Muscle of back (tissue), 13 donors: ENCODE measurements at places on chromosomes 11 and 22. TPM values are rescaled to one million over a fixed set of nuclear protein-coding genes. Genes with fewer than 3 reads are reported as not detected.

DNA sequence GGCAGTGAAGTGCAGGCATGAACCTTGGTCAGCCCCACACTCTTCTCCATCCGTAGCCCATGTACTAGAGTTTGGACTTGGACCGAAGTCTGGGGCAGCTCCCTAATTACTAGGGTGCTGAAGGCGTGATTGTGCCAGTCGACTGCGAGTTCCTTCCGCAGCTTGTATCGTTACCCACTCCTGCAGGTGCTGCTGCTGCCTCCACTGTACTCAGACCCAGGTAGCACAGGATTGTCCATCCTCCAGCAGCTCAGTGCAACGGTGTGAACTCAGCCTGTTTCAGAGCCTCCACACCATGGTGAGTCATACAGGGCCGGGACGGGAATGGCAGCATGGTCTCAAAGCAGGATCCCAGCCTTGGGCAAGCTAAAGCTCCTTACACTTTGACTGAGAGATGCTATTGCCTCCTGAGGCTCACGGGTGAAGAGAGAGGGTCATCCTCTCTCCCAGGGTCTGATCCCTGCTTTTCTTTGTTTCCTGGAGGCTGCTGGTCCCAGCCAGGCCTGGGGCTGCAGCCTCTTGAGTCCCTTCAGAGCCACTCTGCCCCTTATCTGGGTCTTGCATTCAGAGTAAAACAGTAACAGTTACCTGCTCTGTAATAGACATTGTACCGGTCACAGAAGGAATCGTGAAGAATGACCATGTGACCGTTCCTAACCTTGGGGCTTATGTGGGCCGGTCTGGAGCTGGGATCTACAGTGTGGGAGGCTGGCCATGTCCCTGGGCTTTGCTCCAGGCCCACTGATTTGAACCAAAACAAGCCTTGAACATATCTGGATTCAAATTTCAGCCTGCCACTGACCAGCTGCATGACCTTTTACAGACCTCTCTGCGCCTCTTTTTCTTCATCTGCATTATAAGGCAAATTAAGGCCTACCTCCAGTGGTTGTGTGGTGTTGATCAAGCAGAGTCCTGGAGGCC lies 1.7 kb downstream of the TKFC start:
- DNase-seq, result no peak

DNA sequence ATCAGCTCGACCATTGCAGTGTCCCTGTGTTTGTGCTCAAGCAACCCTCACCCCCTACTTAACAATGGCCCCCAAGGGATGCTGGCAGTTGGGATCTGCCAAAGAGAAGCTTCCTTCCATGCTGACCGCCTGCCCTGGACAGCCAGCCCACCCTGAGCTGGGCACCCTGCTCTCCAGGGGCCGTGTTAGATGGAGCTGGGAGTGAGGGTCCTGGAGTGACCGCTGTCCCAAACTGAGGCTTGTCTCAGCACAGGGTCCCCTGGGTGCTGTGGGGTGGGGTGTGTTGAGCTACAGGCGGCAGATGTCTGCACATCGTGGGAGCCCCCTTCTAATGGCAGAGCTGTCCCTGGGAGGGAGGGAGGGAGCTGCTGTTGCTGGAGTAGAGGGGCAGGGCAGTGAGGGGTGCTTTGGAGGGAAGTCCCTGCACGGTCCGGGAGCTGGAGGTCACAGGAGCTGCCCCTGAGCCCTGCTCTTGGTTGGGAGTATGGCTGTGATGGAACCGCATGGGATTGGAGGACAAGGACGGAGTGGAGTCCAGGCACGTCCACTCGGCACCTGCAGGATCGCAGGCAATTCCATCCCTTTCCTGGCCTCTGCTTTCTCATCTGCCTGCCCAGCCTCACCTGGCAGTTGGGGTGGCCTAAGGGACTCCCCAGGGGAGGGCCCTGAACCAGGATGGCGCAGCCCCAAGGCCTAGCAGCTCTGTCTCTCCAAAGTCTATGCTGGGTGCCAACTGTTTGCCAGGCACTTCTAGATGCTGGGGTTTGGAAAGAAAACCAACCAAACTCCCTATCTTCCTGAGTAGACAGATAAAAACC lies 126.3 kb downstream of the ARHGAP8 start:
- no peak for DNase-seq

GRCh38 chr11:78533399-78533798 lies 41.3 kb downstream of the NARS2 start:
- no peak for DNase-seq

DNA sequence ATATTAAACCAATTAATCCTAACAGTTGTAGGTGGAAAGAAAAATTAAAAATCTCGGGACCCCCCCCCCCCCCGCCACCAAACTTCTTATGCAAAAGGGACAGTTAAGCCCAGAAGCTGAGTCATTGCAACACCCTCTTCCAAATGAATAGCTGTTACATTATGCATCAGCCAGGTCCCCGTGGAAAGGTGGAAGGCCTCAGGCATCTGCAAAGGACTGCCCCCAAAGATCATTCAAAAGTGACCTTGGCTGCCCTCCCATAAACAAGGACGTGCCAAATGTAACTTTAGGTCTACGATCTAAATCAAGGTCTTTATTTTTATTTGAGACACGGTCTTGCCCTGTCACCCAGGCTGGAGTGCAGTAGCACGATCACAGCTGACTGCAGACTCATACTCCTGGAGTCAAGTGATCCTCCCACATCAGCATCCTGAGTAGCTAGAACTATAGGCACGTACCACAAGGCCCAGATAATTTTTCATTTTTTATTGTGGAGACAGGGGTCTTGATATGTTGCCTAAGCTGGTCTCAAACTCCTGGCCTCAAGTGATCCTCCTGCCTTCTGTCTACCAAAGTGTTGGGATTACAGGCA lies 22.8 kb downstream of the SYN3 start:
- no peak for DNase-seq

- no peak for DNase-seq
Measured at GRCh38 chr11:18280438-18281045, 14.5 kb downstream of the SAA1 start.

DNA sequence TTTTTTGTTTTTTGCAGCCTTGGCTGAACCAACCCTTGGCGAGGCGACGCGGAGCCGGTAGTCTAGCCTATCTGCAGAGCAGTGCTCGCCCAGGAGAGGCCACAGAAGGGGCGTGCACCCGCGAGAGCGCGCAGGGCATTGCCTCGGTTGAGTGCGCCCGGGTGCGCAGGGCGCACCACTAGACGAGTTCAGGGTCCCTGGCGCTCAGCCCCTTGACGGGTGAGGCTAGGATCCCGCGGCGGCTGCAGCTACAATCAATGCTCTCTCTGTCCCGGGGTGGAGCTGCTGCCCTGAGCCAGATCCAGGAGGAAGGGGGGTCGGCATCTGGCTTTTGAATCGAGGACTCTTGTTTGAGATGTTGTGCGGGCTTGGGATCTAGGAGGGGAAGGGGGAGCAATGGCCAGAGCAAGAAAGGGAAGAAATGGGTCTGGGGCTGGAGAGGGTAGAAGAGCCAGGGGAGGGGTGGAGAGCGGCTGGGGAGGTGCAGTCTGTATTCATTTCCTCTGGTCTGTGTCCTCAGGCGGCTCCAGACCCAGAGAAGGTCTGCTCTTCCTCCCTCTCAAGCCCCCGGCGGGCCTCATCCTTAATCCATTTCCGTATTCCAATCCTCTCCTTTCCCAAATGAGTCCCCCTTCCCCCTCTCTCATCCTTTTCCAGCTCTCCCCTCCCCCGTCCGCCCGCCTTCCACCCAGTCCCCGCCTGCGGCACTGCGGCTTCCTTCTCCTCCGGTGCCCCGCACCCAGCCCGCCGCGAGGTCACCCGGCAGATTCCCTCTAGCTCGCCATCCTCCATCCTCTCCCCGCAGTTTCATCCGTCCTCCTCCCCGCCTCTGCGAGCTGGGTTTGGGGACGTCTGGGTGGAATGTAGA lies 797 bp downstream of the THY1 start:
- DNase-seq, result peak; percentile 86

DNA sequence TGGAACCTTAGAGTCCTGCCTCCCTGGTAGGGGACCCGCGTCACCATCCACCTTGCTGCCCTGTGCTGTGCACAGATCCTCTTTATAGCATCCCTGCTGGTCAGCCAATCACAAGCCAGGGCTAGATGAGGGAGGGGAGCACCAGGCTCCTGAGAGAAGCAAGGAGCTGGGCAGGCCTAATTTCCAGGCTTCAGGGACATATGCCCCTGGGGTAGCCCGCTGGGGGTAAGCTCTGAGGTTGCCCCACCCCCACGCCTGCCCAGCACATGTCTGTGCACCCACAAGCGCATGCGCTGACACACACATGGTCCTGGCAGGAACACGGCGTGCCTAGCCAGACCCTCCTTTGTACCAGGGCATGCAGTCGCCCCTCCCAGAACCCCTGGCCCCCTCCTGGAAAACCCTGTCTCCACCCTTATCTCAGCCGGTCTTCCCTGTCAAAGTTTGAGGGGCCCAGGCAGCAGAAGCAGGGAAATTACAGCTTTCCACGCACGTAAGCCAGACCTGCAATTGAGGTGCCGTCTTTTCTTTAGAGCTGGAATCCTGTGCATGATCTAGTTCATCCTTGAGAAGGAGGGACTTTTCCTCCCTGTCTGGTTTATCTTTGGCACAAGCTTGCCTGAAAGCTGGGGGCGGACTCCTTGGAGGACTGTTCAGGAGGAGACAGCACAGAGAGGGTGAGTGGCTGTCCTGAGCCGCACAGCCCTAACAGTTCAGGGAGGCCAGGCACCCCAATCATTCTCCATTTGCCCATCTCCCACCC lies 2.1 kb downstream of the SSTR3 start:
- DNase-seq, result no peak

- DNase-seq, result no peak
Measured at GRCh38 chr11:13777341-13777985, 109.0 kb downstream of the FAR1 start.

- peak; percentile 30 for DNase-seq
Measured at GRCh38 chr11:121240650-121241303, 51.8 kb upstream of the SC5D start.

- no peak for DNase-seq
Measured at GRCh38 chr11:36696550-36696949, 98.5 kb upstream of the RAG2 start.

- no peak for DNase-seq
Measured at GRCh38 chr11:20483931-20484330, 96.4 kb downstream of the PRMT3 start.

- DNase-seq, result no peak
Measured at GRCh38 chr11:7275133-7275532, 23.4 kb downstream of the SYT9 start.

GRCh38 chr22:25680956-25681355 lies 61.0 kb upstream of the MYO18B start:
- DNase-seq, result peak; percentile 75

GRCh38 chr11:45791524-45791923 lies 13.4 kb upstream of the SLC35C1 start:
- DNase-seq, result no peak

DNA sequence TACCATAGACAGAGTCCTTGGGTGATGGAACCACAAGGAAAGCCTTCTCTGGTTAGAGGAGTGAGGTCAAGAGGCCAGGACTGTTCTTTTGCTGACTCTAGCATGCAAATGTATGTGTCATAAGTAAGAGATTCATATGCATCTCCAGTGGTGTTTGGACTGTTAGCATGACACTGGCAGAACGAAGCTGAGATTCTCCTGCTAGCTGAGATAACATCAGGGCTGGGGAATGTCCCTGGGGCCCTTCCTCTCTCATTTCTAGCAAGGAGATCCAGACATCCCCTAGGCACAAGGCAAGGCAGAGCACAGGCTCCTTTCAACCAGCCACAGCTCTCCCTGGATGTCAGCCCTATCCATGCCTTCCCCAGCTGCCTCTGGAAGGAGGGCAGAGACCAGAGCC lies 711.3 kb downstream of the OPCML start:
- DNase-seq, result no peak

GRCh38 chr22:42950281-42950680 lies 64.7 kb downstream of the PACSIN2 start:
- no peak for DNase-seq

DNA sequence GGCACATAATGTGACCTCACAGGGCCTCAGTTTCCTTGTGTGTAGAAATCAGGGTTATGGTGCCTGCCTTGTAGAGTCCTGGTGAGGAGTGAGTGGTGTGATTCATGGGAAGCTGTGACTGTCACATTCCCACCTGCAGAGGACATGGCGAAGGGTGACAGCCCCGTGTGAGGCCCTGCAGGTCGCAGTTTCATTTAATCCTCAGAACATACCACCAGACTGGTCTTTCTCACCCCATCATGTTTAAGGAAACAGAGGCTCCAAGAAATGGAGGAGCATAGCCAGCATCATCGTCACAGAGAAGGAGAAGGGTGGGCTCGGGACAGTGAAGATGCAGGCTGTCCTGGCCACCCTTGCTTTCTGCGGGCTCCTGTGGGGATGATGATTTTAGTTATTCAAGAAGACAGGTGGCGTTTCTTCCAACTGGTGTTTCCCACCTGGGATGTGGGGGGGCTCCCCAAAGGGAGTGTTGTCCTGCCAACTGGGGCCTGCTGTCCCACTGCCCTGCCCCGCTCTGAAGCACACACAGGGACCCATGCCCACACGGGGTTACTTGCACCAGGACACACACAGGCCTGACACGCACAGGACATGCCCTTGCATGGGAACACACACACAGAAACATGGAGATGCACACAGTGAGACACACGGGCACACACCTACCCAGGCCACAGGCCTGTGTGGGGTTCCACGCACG lies 100.2 kb downstream of the BCR start:
- DNase-seq, result no peak

- DNase-seq, result no peak
Measured at GRCh38 chr22:48337957-48338792, 1489.5 kb downstream of the BRD1 start.

- DNase-seq, result peak; percentile 52
Measured at GRCh38 chr11:46674463-46675287, 25.7 kb downstream of the ARHGAP1 start.

DNA sequence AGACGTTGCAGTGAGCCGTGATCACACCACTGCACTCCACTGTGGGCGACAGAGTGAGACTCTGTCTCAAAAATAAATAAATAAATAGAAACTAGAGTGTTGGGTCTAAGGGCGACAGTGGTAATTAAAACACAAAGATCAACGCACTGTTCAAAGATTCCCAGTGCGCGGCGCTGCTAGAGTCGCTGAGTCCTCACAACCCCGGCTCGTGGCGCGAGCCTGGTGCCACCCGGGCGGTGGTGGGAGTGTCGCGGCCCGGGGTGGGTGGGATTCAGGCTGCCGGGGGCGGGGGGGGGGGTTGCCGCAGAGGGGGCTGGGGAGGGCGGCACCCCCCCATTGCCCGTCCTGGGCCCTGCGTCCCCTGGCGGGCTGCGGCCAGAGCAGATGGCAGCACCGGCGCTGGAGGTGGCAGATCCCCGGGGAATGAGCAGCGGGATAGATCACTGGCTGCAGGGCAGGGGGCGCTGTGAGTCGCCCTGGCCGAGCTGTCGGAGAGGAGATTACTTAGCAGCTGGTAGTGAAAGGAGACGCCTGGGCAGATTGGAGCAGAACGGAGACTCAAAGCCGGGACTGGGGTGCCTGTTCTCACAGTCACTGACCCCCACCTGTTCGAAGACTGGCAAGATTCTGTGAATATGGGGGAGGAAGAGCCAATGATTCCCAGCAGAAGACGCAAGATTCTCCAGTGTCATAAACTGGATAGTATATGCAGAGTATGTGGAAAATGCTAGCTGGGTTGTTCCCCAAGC lies 30.2 kb upstream of the APOBEC3A start:
- DNase-seq, result peak; percentile 24

GRCh38 chr11:38191101-38191500 lies 1593.1 kb upstream of the RAG2 start:
- DNase-seq, result no peak

The SYT7 gene
- 2.5 TPM for polyA plus RNA-seq

The FAM227A gene
- 1.4 TPM for polyA plus RNA-seq

The ASPHD2 gene
- polyA plus RNA-seq, result 0.85 TPM

The PAX6 gene
- 0.75 TPM for polyA plus RNA-seq

The KDM4E gene
- 0.19 TPM for polyA plus RNA-seq

The GPR83 gene
- 0.16 TPM for polyA plus RNA-seq

The CRYAB gene
- 743 TPM for polyA plus RNA-seq

The HEPHL1 gene
- polyA plus RNA-seq, result not detected

The LRRC74B gene
- 0.13 TPM for polyA plus RNA-seq

The OR8D1 gene
- not detected for polyA plus RNA-seq

The ELFN2 gene
- polyA plus RNA-seq, result 1.2 TPM

The TRIM49 gene
- not detected for polyA plus RNA-seq

The FOLR2 gene
- 34.7 TPM for polyA plus RNA-seq
